Activated T-cell treated with anti-CD3 and anti-CD28 coated beads for 1 hour (primary cell): ENCODE measurements at places on chromosomes 13 and 19.

GRCh38 chr13:23140492-23140891 is 40.3 kb upstream of the SGCG start:
- no peak for DNase-seq

DNA sequence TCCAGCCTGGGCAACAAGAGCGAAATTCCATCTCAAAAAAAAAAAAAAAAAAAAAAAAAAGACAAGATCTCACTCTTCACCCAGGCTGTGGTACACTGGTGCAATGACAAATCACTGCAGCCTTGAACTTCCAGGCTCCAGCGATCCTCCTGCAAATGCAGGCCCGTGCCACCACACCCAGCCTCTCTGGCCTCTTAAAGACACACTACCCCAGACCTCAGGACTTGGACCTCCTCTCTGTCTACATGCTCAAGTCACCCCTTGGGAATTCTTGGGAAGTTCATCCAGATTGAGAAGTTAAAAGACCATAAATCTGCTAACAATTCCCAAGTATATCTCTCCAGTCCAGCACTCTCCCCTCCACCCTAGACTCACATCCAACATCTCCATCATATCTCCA is 10.6 kb upstream of the HIPK4 start:
- DNase-seq: no peak

DNA sequence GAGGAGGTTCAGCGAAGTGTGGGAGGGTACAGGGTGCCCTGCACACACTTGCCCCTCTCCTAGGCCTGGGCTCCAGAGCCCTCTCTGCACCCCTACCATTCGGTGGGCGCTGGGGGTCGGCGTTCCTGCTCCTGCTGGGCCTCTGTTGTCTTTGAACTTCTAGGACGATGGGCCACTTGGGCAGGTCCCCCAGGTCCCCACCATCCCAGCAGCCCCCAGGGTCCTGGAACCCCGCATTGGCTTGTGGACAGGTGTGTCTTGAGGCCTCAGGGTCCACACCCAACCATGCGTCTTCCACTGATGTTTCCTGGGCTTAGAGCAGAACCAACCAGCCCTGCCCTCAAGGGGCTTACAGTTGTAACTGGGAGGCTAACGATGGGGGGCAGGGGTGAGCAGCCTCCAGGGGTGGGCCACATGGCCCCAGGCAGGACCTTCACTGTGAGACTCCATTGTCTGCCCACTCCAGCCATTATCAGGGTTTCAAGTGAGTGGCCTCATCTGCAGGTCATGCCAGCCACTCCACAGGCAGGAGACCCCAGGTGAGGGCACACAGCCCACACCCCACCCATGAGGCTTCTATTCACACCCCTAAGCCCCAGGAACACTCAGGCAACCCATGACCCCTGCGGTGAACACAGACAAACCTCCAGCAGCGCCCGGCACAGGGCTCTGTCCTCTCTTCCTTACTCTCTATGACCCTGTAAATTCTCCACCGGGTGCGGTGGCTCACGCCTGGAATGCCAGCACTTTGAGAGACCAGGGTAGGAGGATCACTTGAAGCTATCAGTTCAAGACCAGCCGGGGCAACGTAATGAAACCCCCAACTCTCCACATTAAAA is 2.0 kb upstream of the KLF16 start:
- DNase-seq: no peak

DNA sequence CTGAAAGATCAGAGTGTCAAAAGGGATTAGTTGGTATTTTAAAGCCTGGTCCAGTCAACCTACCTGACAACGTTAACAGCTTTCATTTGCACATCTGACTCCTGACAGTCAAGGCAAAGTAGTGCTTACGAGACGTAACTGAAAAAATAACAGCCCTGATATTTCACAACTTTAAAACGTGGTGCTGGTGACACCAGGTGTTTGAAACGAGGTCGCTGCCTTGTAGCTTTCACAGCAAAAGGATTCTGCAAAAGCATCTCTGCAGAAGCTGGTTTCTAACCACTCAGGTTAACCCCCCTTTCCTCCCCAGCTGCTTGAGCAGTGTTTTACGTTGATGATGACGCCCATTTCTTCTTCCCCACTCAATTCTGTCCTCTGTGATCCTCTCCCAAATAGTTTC is 23.3 kb downstream of the GGACT start:
- DNase-seq: no peak

DNA sequence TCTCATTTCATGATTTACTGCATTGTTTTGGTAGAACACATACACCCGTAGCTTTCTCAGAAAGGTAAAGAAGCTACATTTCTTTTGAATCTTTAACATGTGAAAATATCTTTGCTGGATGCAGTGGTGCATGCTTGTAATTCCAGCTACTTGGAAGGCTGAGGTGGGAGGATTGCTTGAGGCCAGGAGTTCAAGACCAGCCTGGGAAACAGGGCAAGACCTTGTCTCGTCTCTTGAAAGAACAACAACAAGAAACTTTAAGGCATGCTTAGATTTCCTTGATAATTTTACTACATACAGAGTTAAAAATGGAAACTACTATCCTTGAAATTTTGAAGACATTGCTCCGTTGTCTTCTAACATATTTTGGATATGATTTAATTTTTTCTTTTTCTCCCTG is 7.7 kb downstream of the RNF113B start:
- no peak for DNase-seq

DNA sequence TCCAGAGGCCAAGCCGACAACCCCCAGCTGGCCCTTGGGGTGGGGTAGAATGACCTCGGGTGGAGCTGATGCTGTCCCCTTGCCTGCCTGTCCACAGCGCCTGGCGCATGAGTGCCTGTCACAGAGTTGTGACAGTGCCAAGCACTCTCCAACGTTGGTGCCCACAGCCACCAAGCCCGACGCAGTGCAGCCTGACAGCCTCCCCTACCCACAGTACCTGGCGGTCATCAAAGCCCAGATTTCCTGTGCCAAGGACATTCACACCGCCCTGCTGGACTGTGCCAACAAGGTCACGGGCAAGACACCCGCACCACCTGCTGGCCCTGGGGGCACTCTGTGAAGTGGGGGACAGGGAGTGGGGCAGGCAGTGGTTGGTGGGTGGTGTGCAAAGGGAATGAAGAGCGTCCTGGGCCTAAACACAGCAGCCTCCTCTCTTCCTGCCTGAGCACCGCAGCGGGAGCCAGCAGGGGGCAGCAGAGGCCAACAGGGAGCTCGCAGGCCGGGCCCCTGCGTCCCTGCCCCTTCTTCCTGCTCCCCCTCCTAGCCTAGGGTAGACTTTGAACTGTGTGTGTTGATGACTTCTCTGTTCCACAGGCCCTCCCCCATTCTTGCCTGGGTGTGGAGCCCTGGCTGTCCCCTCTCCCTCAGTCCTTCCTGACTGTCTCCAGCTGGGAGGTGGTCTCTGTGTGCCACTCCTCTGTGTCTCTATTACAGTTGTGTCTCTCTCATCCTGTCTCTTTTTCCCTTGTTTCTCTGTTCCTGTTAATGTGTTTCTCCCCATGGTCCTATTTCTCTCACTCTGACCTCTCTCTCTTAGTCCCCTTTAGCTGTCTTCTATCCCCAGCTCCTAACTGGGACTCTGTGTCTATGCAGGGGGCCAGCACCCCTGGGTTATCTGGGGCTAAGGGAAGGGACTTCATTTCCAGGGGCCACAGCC is 6.5 kb downstream of the MED29 start:
- DNase-seq: peak; percentile 98

- DNase-seq: no peak
Observed at GRCh38 chr19:3503036-3503572, 2.6 kb upstream of the DOHH start.

- DNase-seq: no peak
Observed at GRCh38 chr13:99133848-99134247, 66.8 kb upstream of the UBAC2 start.

DNA sequence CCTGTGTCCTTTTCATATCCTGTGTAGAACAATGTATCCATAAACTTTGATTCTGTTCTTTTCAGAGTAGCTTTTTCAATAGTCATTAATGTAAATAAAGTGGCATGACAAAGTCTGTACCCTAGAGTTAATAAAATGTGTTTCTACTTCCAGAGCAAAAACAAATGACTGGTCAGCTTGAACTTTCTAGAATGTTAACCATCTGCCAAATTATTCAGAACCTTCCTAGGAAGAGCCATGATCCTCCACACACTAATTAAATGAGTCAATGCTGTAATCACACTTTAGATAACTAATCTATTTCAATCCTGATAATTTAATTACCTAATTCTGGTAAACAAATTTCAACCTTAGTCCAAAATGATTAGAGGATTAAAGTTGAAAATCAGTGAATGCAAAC is 73.2 kb downstream of the DIAPH3 start:
- no peak for DNase-seq

GRCh38 chr19:45070214-45070613 is 6.1 kb downstream of the ZNF296 start:
- no peak for DNase-seq

- no peak for DNase-seq
Observed at GRCh38 chr13:60642552-60642951, 245.5 kb downstream of the TDRD3 start.

- no peak for DNase-seq
Observed at GRCh38 chr19:11673608-11674041, 65.1 kb downstream of the ZNF823 start.

- no peak for DNase-seq
Observed at GRCh38 chr13:60645676-60646075, 248.7 kb downstream of the TDRD3 start.

- no peak for DNase-seq
Observed at GRCh38 chr19:45276284-45276687, 25.2 kb downstream of the MARK4 start.

DNA sequence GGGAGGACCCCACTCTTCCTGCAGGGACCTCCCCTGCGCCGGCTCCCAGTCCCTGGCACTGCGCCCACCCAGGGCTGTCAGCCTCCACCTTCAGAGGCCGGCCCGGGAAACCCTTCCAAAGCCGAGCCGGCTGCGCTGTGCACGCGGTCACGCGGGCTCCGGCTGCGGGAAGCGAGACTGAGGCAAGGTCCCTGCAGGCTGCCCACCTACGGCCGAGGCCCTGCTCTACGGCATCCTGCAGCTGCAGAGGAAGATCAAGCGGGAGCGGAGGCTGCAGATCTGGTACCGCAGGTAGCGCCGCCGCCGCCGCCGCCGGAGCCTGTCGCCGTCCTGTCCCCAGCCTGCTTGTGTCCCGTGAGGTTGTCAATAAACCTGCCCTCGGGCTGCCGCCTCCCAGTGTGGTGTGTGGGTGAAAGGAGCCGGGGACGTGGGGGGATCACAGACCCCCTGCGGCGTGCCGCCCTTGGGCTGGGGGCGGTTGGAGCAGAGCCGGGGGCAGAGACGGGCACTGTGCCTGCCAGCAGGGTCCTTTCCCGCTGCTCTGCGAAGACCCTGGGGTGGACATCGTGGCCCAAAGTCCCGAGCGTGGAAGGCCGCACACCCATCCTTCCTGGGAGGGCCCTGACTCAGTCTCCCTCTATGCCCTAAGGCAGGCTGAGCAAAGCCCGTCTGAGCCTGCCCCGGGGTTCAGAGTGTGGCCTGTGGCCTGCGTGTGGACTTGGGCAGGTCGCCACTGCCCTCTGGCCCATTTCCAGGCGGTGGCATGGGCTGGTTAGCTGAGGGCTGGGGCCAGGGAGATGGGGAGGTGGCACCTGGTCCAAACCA is 5.9 kb downstream of the GAMT start:
- DNase-seq: no peak

DNA sequence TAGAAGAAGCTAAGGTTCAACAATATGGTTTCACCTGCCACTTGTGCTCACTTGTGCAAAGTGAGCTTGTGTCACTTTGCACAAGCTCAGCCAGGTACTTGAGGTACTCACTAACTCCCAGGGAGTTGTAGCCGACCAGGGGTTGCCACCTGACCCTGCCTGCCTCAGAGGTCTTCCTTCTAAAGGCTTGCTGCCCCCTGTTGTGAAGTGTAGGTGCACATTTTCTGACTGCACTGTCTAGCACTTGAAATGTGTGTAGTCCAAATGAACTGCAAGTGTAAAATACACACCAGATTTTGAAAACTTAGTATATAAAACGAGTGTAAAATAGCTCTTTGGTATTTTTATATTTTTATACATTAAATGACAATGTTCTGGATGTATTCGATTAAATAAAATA is 230.8 kb downstream of the DLEU7 start:
- DNase-seq: no peak

GRCh38 chr19:50476907-50477238 is 225 bp upstream of the GARIN5A start:
- DNase-seq: no peak

GRCh38 chr19:46978171-46978869 is 41.3 kb upstream of the NPAS1 start:
- DNase-seq: no peak

GRCh38 chr13:52916486-52916990 is 68.1 kb upstream of the PCDH8 start:
- DNase-seq: no peak

- no peak for DNase-seq
Observed at GRCh38 chr19:40489882-40490230, 23.1 kb downstream of the SPTBN4 start.

DNA sequence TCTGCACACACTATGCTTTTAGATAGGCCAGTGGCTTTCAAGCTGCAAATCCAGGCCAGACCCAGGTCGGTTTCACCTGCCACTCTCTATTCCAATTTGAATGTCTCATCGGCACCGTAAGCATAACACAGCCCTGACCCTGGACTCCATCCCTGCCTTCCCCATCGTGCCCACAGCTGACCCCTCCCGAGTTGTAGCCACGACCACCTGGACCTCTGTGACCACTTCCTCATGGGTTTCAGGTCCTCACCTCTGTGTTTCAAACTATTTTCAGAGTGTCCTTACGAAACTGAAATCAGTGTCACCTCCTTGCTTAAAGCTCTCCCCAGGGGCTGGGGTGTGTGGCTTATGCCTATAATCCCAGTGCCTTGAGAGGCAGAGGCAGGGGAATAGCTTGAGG is 9.0 kb upstream of the HSH2D start:
- DNase-seq: no peak

GRCh38 chr13:40471911-40472310 is 194.5 kb downstream of the FOXO1 start:
- no peak for DNase-seq

DNA sequence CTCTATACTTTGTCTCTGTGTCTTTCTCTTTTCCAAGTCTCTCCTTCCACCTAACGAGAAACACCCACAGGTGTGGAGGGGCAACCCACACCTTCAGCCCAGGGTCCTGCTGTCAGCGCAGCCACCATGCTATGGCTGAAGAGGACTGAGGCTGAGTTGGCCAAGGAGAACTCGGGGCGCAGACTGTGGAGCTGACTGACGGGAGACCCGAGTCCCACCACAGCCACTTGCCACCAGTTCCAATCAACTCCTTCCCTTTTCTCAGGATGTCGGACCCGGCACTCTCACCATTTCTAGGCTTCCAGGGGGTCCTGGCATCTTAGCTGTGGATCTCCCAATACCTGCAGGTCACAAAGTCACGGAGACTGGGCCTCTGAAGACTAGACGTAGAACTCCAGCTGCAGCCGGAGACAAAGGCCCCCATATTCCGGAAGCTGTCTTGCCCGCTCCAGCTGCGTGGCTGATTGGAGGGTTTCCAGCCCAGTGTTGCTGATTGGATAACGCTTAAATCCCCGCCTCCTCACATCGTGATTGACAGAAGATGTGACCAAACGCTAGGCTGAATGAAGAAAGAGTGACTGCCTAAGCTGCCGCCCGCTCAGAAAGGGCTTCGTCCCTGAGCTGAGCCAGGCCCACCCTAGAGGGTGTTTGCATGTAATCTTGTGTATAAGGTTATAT is 63.6 kb downstream of the ZNF429 start:
- peak; percentile 82 for DNase-seq
